ENCODE measurements at places on chromosomes 2 and 18.

DNA sequence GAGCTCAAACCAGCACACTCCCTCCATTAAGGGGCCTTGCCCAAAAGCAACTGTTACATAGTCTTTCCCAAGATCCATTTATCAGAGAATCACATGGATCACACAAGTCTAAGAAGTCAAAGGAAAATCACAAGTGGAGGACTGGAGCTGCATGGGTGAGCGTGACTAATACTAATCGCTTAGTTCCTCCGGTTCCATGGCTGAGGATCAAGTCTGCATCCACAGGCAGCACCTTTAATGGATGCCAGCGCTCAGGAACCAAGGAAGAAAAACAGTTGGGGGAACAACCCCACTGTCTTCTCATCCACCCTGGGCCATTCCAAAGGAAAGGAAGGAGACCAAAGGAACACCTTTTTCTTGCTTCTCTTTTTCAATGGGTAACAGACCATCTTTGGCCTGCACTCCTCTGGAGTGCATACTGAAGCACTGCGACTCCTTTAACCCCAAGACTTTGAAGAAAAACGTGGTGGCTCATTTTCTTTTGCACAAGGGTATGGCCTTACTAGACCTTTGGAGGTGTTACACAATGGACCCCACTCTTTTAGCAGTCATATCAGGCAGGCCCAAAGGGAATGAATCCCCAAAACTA, 9.2 kb upstream of the WDR33 start:
- DNase-seq: no peak

- peak; percentile 64 for DNase-seq
These were observed 23.2 kb upstream of the SLC35F6 start for GRCh38 chr2:26740890-26741302.

- no peak for DNase-seq
These were observed 17.7 kb downstream of the CXCR1 start for GRCh38 chr2:218149098-218149497.

DNA sequence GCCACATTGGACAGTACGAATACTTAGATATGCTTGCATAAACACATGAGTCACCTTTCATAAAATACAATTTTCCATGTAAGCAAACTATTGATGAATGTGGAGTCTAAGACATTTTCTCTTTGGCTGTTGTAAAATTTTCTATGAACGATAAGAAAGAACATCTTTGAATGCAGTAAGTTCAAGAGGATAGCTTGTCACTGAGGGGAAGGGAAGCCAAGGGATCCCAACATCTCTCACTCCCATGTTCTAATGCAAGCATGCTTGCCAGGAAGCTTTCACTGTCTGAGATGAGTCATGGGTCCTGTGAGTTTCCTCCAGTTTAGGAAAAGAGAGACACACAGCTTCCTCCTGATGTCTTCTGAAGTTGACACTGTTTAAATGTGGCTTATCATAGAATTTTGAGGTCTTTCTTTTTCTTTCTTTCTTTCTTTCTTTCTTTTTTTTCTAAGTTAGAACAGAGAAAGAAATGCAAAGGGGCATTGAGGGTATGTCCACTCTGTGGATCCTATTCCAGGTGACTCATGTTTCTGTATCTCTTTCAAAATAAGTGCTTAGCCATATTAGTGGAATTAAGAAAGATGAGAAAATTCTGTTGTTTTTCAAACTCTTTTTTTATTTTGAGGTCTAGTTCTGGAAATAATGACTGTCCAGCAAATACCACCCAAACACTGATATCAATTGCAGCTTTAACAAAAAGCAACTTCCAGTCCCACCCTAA, 146.6 kb downstream of the RDH14 start:
- DNase-seq: peak; percentile 93

- DNase-seq: peak; percentile 77
These were observed 179.2 kb downstream of the TTC32 start for GRCh38 chr2:19722531-19722971.

GRCh38 chr2:6750411-6751158, 115.1 kb downstream of the CMPK2 start:
- peak; percentile 20 for DNase-seq

DNA sequence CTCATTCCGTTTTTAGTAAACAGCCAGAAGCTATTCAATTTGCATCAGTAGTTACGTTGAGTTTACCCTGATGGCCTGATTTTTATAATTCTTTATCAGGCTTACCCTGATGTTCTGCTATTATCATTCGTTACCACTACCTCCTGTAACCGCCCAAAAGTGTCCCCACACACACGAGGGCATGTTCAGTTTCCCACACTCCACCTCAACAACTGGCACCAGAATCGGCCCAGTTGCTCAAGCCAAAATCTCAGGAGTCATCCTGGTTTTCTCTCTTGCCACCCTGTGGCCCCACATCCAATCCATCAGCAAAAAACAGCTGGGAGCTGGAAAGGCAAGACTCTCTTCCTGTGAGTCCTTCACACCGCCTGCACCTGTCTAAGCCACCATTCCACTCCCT, 102.9 kb upstream of the RAB6C start:
- peak; percentile 13 for DNase-seq

GRCh38 chr2:40513201-40513600, 61.3 kb upstream of the SLC8A1 start:
- peak; percentile 18 for DNase-seq

- DNase-seq: peak; percentile 19
These were observed 47.5 kb downstream of the FRZB start for GRCh38 chr2:182818925-182819324.

- peak; percentile 44 for DNase-seq
These were observed 106.9 kb upstream of the CD302 start for GRCh38 chr2:159904959-159905305.

- DNase-seq: peak; percentile 29
These were observed 20.0 kb downstream of the TRIP12 start for GRCh38 chr2:229901819-229902218.

DNA sequence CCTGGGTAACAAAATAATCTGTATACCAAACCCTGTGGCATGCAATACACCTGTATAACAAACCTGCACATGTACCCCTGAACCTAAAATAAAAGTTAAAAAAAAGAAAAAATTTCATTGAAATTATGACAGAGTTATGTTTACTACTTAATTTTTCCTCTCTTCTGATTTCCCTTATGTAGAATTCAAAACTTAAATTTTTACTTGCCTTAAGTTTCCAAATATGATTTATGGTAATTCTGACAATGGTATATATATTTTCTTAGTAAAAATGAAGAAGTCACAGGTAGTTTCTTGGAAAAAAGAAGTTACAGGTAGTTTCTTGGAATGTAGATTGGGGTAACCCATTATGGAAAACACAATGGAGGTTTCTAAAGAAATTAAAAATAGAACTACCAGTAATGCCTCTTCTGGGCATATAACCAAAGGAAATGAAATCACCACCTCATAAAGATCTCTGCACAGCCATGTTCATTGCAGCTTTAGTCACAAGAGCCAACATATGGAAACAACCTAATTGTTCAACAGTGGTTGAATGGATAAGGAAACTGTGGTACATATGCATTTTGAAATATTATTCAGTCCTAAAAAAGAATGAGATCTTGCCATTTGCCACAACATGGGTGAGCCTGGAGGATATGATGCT, 164.9 kb downstream of the BABAM2 start:
- no peak for DNase-seq

- DNase-seq: no peak
These were observed 10.7 kb downstream of the AMER3 start for GRCh38 chr2:130766037-130766436.

GRCh38 chr2:126945118-126945517, 46.4 kb downstream of the TEX51 start:
- no peak for DNase-seq

DNA sequence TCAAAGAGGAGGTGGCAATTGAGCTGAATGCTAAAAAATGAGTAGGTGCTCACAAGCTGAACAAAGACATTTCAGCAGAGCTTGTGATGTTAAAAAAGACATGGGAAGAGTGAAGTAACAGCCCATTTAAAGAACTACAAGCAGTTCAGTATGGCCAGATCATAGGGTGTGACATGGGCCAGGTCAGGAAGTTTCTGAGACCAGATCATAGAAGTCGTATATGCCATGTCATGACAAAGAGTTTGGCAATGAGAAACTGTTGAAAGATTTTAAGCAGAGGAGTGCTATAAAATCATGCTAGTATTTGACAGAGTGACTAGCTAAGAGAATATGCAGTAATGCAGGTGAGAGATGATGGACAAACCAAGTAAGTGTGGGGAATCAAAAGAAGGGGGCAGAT, 7.3 kb upstream of the PELI1 start:
- DNase-seq: no peak

- DNase-seq: peak; percentile 94
These were observed 1069.3 kb upstream of the CNTNAP5 start for GRCh38 chr2:122955776-122956175.

DNA sequence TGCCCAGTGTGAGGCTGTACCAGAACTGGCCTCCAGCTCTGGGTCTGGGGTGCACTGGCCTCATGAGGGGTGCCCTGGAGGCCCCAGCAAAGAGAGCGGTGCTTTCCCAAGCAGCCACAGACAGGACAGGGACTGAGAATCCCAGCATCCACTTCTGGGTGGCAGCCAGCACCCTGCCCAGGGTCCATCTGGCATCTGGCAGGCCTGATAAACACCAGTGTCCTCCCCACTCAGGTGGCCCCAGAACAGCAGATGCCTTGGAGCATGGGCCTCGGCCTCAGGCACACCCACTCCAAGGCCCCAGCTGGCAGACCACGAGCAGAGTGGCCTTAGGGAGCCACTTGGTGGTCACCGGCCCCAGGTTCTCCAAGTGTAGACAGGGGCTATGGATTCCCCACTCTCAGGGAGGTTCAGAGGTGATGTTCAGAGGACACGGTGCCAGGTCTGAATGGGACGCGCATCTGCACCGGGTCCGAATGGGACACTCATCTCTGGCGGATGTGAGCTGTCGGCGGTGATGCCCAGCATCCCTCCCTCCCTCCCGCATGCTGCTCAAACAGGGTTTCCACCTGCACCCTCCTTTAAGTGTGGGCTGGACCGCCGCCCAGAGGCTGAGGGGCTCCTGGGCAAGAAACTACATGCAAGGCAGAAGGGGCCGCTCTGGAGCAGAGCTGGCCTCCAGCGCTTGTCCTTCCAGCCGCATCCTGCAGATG, 82.2 kb upstream of the GPC1 start:
- DNase-seq: no peak

DNA sequence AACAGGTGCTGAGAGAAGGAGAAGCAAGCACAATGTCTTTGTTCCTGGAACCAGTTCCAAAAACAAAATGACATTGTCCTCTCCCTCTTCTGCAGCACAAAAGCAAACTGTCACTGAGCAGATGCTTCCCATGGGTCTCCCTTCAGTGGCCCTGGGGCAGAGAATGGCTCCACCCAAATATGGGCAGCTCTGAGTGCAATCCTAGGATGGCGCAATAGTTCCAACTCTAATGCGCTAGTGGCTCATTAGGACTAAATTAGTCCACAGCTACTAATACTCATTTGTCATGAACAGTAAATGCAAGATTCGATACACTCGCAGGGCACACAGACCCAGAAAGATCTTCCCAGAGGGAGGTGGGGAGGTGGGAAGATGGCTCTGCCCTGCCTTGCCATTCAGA, 205.2 kb upstream of the CHAC2 start:
- no peak for DNase-seq

DNA sequence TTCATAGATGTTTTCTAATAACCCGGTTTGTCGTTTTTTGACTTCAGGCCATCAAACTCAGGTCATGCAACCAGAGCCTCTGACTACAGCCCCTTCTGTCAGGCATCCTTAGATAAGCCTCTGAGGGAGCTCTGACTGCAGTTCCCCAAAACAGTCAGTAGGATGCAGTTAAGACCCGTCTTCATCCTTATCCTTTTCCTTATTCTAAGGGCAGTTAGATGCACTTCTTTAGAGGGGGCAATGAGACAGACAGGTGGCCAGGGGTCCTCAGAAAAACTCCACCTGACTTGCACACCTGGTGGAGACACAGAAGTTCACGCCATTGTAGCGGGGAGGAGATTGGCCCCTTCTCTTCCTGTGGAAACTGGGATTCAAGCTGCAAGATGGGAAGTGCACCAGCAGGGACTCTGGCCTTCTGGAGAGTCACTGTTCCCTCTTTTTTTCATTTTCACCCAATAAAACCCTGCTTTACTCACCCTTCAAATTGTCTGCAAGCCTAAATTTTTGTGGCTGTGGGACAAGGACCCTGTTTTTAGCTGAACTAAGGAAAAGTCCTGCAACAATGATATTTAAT, 104.8 kb upstream of the TFPI start:
- DNase-seq: no peak
